NCI-H1092 (cell line): ENCODE measurements at places on chromosomes 4 and X.

DNA sequence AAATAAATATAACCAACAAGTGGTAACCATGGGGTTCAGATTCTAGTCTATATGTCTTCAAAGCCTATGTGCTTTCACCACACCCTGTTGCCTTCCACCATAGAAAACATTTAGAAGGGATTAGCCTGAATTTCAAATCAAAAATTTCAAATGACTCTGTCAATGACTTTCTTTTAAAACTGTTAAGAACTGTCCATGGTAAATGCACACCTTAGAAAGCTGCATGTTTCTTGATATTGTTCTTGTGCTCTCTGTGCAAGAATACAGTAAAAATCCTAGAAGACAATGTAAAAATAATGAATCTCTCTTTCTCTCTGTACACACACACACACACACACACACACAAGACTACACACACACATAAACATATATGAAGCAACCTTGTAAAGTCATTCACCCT is 74.6 kb upstream of the EXOC1L start:
- no peak for DNase-seq

DNA sequence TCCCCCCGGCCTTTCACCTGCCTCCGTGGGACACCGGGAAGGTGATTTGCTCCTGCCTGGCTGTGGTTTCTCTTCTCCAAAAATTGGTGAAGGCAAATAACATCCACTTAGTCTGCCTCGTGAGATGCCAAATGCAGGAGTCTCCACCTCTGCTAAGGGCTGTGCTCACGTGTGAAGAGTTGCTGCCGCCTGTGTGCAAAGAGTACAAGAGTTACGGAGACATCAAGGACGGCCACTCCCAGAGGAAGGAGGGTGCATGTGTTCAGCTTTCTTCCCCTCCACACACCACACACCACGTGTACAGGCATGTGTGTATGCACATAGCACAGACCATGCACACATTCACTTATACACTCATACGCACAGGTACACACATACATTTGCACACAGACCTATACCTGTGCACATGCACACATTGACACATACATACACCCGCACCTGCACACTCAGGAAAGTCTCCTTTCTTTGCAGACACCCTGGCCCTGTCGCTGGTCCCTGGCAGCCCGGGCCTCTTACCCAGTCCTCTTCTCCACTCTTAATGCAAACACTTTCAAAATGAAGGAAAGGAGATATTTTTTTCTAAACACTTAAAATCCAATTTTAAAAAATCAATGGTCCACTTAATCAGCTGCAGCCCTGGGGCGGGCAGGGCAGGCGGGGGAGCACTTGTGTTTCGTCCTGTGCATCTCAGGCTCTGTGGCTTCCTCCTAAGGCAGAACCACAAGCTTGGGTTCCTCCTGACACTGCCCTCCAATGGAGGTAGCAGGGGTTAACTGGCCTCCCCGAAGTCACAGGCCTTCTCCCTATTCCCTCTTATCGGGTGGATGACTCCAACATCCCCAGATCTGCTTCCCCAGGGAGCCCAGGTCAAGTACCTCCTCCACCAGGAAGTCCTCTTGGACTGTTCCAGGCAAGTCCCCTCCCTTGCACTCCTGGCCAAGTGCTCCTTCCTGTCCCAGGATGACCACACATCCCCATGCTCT is 103.0 kb downstream of the CPZ start:
- DNase-seq = no peak

DNA sequence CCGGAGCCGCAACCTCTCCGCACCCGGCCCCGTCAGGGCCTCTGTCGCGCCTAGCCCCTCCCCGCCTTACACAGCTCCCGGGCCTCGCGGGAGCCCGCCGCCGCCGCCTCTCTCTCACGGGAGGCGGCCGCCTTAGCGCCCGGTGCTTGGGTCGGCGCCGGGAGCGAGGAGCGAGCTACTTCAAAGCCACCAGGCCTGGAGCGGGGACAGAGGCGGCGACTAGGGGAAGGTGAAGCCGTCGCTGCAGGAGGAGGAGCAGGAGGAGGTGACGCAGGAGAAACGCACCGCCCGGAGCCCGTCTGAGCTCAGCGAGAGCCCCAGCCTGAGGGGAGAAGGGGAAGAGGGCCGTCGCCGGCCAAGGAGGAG is 250 bp downstream of the USP9X start:
- DNase-seq = no peak

DNA sequence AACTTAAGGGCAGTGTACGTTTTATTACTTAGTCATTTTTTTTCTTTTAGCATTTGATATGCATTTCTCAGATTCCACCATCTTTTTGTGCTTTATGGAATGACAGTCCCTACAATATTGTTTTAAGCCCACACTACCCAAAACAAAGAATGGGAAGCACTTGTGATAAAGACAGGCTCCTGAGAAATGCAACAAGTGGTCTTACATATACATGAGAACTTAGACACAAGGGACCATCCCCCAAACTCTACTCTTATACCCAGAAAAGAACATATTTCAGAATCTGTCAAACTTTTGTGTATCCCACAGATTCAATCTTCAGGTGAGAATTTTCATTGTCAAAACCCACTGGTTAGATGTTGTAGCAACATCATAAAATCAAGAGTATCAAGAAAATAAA is 491.1 kb downstream of the AFF2 start:
- no peak for DNase-seq

GRCh38 chrX:102745857-102746584 is 25.5 kb downstream of the GPRASP3 start:
- DNase-seq = no peak

GRCh38 chr4:77800483-77801259 is 18.5 kb downstream of the CNOT6L start:
- DNase-seq = no peak

- no peak for DNase-seq
Observed at GRCh38 chrX:130728208-130728607, 174.8 kb downstream of the ENOX2 start.

- DNase-seq = no peak
Observed at GRCh38 chr4:21205821-21206531, 505.7 kb downstream of the PACRGL start.

GRCh38 chrX:11954176-11954575 is 184.1 kb upstream of the FRMPD4 start:
- no peak for DNase-seq

GRCh38 chrX:68354879-68355628 is 78.2 kb downstream of the OPHN1 start:
- DNase-seq = no peak

GRCh38 chrX:104854790-104855340 is 288.9 kb downstream of the IL1RAPL2 start:
- DNase-seq = no peak

- no peak for DNase-seq
Observed at GRCh38 chrX:39874202-39874816, 223.4 kb downstream of the BCOR start.

GRCh38 chr4:102599455-102599854 is 98.3 kb downstream of the NFKB1 start:
- no peak for DNase-seq

- DNase-seq = no peak
Observed at GRCh38 chr4:14559646-14560045, 442.6 kb upstream of the CPEB2 start.

DNA sequence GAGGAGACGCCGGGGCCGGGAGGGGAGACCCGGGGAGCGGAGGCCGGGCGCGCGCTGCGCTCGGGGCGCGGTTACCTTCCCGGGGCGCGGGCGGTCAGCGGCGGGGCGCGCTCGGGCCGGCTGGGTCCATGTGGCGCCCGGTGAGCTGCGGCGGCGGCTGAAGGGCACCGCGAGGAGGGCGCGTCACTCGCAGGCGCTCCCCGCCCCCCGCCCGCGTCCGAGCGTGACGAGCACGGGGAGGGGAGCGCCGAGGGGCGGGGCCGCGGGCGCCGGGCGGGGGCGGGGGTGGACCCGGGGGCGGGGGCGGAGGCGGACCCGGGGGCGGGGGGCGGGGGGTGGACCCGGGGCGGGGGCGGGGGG is at the start of gene CPLX1:
Gene CPLX1 (minus strand): TSS at position 159 of the 360 bp plus-strand sequence. CDS start 1,607 bp downstream, outside the sequence.
- DNase-seq = peak; percentile 39

DNA sequence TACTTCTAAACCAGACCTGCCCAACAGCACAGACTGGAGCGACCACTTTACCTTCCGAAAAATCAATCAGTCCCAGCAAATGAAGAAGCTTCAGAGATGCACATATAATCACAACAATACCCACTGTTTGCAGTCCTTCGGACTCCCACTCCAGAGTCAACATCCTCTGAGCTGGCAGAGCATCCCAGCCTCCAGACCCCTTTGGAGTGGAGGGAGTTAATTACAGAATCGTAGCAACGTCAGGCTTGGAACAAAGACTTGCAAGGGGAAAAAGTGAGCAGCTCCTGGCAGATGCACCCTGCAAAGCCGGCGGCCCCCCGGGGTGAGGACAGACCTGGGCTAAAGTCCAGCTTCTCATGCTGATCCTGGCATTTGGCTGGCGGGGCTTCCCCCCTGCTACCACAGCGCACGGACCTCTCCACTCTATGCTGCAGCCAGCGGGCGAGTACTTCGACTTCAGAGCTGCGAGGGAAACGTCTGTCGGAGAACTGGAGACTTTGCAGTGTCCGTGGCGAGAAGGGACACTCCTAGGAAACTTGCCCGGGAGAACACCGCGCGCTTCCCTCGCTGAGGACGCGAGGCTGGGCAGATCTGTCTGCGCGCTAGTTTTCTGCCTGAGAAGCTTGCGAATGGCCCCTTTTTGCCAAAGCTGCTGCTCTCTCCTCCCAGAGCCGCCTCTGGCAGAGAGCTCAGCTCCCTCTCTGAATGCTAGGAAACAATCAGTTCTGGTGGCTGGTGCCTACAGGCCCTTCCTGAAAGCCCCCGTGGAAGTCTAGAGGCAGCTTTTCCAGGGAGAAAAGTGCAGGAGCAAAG is 283.7 kb downstream of the PACRGL start:
- peak; percentile 17 for DNase-seq

- no peak for DNase-seq
Observed at GRCh38 chrX:145549496-145549895, 268.1 kb upstream of the SLITRK2 start.

DNA sequence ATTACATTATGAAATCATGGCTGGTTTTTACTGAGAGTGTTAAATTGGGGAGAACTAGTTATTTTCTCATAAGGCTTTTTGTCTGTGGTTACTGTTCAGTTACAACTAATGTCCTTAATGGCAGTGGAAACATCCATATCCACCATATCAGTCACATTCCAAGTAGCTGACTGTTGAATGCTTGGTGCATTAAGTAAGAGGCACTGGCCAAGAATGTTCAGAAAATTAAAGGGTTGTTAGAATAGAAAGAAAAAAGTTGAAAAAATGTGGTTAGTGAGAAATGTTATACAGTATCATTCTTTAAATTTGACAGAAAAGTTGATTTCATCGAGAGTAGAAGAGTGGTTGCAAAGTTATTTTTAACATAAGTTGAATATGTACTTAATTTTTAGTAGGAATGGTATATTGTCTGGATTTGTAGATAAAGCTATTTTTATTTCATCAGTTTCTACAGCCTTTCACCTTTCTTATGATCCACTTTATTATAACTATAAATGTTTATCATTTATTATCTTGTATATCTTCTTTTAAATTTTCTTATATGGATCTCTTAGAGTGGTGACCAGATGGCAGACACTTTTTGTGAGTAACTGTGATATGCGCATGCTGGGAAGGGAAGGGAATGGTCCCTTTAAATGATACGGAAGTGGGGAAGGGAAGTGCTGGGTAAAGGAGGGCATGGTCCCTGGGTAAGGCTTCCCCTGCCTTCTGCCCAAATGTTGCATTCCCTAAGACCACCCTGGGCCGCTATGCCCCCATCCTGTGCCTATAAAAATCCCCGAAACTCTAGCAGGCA is 2407.1 kb downstream of the ARAP2 start:
- no peak for DNase-seq

GRCh38 chr4:20576861-20577260 is 123.4 kb upstream of the PACRGL start:
- no peak for DNase-seq

GRCh38 chr4:44368413-44369167 is 80.0 kb downstream of the KCTD8 start:
- no peak for DNase-seq
